Upper lobe of right lung (tissue), 1 donor: ENCODE measurements at places on chromosomes 11 and 22. TPM values are rescaled to one million over a fixed set of nuclear protein-coding genes. Genes with fewer than 3 reads are reported as not detected.

The LRRC55 gene
- total RNA-seq: not detected

The MUC5AC gene
- not detected for total RNA-seq

The PLAAT2 gene
- total RNA-seq: 4.2 TPM

The SUSD2 gene
- total RNA-seq: 277 TPM

The ARHGAP1 gene
- total RNA-seq: 62.8 TPM

The KRTAP5-9 gene
- not detected for total RNA-seq

The SAA2 gene
- total RNA-seq: 4.2 TPM

The GTPBP1 gene
- total RNA-seq: 72.5 TPM

The CFAP300 gene
- total RNA-seq: 2.3 TPM

The CSF2RB gene
- 27.2 TPM for total RNA-seq

The VWCE gene
- 1.5 TPM for total RNA-seq

The KCNQ1OT1 gene
- 2.0 TPM for total RNA-seq

The RAC2 gene
- 107 TPM for total RNA-seq

The IL18 gene
- total RNA-seq: 49.9 TPM

The SPON1 gene
- 76.8 TPM for total RNA-seq

The CD3G gene
- total RNA-seq: 6.5 TPM

The FGF19 gene
- total RNA-seq: not detected

The TRIM29 gene
- 3.4 TPM for total RNA-seq

The OR52A1 gene
- total RNA-seq: not detected

The PATE4 gene
- not detected for total RNA-seq

The SCO2 gene
- 3.1 TPM for total RNA-seq

The HTR3A gene
- not detected for total RNA-seq

The OR10D3 gene
- not detected for total RNA-seq

The OR51B2 gene
- not detected for total RNA-seq

The OR8G5 gene
- total RNA-seq: 0.58 TPM

The OR5A1 gene
- not detected for total RNA-seq

The DRD4 gene
- 1.2 TPM for total RNA-seq

The SLC22A8 gene
- not detected for total RNA-seq

The GGT1 gene
- 131 TPM for total RNA-seq

The C11orf97 gene
- total RNA-seq: not detected

The OR6T1 gene
- not detected for total RNA-seq

The PGGHG gene
- total RNA-seq: 105 TPM

The VSIG2 gene
- total RNA-seq: 40.1 TPM

The DTX4 gene
- total RNA-seq: 43.1 TPM

The SCUBE1 gene
- total RNA-seq: 36.0 TPM

The MOGAT2 gene
- not detected for total RNA-seq

The CD248 gene
- total RNA-seq: 10.0 TPM
